ENCODE measurements at places on chromosomes 7 and 10.

DNA sequence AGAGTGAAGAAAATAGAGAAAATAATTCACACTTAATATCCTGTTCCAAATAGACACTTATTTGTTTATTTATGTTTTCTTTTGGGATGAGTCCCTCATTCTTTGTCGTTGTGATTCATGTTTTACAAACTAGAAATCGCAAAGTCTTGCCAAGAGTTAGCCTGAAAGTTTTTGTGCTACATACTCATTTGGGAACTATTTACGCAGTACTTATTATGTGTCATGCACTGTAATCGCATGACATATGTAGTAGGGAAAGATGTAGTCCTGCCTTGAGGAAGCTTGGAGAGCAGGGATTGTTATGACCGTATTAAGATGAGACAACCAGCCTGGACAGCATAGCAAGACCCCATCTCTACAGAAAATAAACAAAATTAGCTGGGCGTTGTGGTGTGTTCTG lies 189.3 kb downstream of the ABCA13 start:
- no peak for DNase-seq

- DNase-seq, result no peak
These were observed 13.2 kb downstream of the AKR1B15 start for GRCh38 chr7:134562136-134562535.

DNA sequence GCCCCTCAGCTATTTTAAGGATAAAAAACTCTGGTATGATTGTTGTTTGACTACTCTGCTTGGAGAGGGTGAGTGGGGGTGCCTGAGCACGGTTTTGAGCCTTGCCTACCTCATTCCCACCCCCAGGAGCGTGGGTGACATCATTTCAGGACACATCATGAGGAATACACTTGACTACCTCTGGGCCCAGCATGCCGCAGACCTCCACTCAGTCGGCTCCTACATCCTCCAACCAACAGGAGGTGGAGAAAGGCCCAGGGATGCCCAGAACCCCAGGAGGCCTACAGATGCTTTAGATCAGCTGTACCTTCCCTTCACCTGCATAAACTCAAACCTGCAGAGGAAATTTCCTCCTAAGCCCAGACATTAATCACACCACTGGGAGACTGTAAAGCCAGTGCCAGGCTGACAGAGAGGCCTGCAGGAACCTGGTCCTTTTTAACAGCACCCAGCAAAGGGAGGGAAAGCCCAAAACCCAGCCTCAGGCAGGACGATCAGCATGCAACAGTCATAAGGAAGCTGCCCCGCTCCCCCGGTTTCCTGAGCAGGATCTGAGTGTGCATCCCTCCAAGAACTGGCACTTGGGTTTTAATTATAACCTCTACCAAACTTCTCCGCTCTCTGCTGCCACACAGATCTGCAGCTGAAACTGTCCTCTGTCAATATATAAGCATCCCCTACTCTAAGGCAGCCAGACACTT lies 61.7 kb upstream of the ZNRF2 start:
- DNase-seq, result no peak

DNA sequence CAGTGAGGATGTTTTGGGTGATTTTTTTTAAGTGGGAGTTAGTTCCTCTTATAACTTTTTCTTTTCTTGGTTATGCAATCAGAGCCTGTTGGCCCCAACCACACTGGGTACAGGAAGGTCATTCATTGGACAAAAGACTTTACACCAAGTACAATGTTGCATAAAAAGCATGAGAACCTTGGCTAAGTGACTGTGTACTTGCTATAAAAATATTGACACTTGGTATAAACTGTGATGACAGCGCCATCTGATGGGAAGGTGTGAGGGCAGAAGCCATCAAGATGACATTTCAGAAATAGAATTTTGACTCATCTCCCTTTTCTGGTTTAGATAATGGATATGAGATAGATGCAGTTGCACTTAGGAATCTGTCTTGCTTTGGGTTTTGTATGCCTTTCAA lies 126.4 kb upstream of the CCDC6 start:
- peak; percentile 32 for DNase-seq

- DNase-seq, result no peak
These were observed 100.0 kb downstream of the RNF216 start for GRCh38 chr7:5681423-5681822.

DNA sequence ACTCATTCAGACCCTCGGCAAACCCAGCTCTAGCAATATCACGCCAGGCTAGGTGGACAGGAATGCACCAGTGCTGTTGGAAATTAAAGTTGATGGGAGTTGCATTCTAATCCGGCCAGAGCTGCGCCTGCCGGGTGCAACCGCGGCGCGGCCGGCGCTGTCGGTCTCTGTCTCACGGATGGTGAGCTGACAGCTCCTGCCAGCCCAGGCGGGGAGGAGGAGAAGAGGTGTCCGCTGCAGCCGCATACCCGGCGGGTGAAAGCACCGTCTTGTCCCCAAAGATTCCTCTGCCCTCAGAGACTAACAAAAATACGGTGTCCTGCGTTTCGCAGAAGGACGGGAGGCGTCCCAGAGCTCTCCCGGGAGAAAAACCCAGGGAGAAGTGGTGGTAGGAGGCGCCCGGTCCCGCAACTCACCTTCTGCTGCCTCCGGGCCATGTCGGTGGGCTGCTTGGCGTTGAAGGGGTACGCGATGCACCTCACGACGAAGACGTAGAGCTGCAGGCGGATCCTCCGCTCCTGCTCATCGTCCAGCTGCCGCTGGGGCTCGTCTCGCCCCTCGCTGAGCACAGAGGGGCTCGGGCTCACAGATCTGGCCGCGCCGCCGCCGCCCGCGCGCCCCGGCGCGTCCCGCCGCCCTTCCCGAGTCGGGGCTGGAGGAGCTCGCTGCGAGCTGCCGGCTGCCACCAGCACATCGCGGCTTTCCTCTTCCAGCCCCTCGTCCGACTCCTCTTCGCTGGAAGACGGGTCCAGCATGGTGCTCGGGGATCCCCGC lies 490 bp downstream of the CADPS2 start:
- peak; percentile 63 for DNase-seq

GRCh38 chr7:99863847-99864440 lies 12.9 kb downstream of the OR2AE1 start:
- DNase-seq, result no peak

- no peak for DNase-seq
These were observed 1.9 kb upstream of the C7orf33 start for GRCh38 chr7:148588670-148589131.

GRCh38 chr10:61406736-61407135 lies 46.4 kb downstream of the TMEM26 start:
- no peak for DNase-seq

- DNase-seq, result no peak
These were observed 175.5 kb downstream of the ADAM12 start for GRCh38 chr10:126212738-126213137.

DNA sequence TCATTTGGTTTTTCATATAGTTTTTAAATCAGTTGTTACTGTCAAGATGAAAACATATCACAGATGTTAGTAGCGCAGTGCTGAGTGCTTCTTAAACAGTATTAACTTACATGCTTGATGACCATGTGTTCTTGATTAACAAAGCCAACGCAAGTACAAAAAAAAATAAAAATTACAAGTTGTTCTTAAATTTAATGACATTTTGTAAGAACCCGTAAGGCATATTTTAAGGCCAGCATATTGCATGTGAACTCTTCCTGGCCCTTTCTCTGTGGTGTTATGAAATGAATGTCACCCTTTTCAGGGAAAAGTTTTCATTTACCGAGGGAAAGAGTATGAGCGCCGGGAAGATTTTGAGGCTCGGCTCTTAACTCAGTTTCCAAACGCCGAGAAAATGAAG lies 140.4 kb upstream of the NPS start:
- no peak for DNase-seq

DNA sequence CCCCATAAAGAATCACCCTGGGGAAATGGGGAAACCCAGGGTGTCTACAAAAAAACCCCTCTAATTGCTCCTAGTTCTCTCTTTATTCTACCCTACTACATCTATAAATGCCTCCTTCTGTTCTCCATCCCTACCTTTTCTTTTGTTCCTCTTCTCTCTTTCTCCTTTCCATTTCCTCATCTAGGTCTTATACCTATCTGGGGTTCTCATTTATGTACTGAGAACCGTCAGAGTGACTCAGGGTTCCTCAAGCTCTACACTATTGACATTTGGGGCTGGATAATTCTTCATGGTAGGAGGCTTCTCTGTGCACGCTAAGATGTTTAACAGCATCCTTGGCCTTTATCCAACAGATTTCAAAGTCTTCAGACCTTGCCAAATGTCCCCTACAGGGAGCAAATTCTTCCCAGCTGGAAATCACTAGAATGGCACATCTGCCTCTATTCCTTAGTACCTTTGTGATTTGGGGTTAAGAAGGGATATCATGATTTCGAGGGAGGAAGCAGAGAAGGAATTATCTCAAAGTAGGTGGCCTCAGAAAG lies 137.4 kb upstream of the PTN start:
- DNase-seq, result no peak

GRCh38 chr7:19930051-19930450 lies 156.6 kb upstream of the TMEM196 start:
- no peak for DNase-seq

DNA sequence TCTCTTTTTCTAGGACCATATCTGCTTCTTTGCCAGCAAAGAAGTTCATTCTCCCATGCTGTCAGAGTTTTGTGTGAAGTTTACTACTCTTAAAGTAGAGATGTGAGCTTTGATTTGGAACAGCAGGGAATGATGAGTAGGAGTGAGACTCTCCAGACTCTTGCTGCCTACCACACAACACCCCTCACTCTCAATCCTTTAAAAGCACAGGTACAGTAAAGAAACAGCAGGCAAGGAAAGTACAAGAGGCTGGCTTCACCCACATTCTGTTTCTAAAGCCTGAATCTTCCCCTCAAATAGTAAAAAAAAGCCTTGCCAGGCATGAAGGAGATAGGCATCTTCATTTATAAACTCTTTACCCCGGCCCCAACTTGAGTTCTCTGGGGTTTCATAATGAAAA lies 97.3 kb downstream of the ARMH3 start:
- no peak for DNase-seq

- no peak for DNase-seq
These were observed 252.7 kb downstream of the SKIDA1 start for GRCh38 chr10:21272643-21273399.

GRCh38 chr7:38127216-38128207 lies 50.5 kb upstream of the STARD3NL start:
- DNase-seq, result no peak

GRCh38 chr10:54665095-54665494 lies 135.9 kb downstream of the PCDH15 start:
- DNase-seq, result peak; percentile 7

DNA sequence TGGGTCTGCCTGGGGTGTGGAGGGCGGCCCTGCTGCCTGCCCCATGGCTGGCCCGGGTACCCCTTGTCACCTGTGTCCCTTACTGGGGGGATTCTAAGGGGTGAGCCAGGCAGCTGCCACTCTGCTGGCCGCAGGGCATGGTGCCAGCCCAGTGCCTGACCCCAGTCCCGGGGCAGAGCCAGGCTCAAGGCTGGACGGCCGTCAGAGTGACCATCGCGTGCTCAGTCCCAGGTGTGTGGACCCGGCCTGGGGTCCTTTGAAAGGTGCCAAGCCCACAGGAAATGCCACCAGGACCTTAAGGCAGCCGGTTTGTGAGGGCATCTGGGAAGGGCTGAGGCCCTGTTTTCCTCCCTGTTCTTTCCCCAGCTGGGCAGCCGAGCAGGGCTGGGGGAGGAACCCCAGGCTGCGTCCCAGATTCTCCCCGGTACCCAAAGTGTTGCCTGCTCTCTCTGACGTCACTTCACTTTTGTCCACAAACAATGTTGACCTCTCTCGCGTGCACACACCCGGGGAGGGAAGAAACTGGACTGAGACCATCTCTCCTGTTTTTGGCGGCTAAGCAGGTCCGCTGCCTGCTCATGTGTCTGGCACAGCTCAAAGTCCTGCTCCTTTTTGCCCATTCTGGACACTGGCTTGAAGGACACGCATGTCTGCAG lies 37.6 kb downstream of the PAPOLB start:
- DNase-seq, result no peak

DNA sequence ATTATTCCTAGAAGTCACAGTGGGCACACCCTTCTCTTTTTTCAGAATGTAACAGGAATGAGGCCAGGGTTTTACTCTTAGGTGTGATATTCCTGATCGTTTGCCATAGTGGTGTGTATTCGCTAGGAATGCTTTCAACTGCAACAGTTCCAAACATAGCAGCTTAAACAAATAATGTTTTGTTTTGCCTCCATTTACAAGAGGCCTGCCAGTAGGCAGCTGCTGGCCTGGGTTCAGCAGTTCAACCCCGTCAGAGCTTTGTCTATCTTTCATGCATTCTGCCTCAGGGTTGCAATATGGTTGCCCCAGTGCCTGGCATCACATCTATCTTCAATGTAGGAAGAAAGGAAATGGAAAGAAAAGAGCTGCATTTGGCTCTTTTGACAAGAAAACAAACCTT lies 21.7 kb upstream of the RET start:
- no peak for DNase-seq

DNA sequence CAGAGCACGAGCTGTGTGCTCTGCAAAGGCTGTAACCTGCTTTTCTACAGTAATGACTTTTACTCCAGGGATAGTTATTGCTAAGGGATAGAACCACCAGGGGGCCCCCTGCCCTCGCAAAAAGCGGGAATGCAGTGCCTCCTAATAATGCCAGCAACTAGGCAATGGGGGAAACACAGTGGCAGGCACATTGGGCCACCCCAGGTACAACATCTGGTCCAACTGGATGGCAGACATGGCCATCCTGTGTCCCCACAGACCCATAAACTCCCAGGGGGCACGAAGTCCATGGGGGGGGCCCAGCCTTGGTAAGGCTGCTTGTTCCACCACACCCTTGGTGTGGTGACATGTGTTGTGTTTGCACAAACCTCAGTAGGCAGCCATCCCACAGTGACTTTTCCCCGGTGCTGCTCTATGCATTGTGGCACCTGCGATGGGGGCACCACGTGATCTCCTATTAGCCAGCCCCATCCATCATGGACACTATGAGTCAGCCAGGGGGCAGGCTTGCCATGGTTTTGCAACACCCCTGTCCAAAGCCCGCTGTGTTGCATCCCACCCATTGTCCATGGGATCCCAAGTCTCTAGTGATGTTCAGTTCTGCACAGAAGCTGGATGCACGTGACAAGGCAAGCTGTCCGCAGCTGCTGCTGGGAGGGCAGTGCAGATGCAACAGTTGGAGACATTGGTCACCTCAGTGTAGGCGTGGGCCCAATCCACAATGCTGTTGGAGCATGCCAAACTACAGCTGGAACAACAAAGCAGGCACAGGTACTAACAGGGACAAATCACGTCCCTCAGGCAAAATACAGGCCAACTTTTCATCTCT lies 84.0 kb downstream of the ANLN start:
- DNase-seq, result peak; percentile 39

- DNase-seq, result no peak
These were observed 386.6 kb downstream of the KIF20B start for GRCh38 chr10:90088024-90088317.
